ENCODE measurements at places on chromosomes 2 and 18. TPM values are rescaled to one million over a fixed set of nuclear protein-coding genes. Genes with fewer than 3 reads are reported as not detected.
A peak's percentile ranks its signal among the peaks of the same experiment; 100 is the strongest.

AKAIN1 gene
- total RNA-seq, result not detected

DNA sequence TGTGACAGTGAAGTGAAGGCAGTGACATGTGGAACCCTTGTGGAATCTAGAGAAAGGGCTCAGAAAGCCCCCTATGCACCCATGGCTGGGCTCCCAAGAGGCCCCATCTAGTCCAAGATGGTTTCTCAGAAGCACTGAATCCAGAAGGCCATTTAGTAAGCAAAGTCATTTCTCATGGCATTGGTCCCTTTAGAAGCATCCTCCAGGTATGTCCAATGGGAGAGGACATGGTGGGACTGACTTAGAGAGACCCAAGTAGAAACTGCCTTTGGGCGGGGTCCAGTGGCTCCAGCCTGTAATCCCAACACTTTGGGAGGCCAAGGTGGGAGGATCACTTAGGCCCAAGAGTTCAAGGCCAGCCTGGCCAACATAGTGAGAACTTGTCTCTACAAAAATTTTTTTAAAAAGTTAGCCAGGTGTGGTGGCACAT, 72.5 kb upstream of the RMDN2 start:
- no peak for DNase-seq

GRCh38 chr2:66031236-66031635, 403.7 kb upstream of the MEIS1 start:
- DNase-seq, result no peak

DNA sequence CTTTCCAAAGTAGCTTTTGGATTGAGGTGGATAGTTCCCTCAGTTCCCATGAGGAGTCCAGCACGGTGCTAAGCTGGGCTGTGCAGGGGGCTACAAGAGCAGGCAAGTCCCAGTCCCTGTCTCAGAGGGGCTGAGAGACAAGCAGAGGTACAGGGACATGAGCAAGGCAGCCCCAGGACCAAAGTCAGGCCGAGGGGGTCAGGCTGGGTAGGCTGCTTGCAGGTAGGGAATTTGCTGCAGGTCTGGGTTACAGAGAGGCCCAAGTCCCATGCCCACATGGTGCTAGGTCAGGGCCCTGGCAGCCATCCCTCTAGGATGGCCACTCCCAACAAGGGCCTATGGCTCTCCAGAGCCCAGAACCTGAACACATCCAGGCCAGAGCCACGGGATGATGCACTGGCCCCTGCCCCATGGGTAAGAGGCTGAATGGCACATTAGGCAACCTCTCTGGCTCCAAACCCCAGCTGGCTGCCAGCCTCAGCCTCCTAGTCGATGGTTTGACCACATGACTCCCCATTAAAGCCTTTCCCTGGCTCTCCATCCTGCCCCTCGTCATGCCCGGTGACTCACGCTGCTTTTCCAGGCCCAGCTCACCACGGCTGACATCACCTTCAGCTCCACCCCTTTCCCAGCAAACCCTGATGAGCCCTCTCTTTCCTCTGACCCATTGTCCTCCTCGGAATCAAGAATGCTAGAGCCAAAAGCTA, 83.7 kb downstream of the SDC1 start:
- DNase-seq, result peak; percentile 78

DNA sequence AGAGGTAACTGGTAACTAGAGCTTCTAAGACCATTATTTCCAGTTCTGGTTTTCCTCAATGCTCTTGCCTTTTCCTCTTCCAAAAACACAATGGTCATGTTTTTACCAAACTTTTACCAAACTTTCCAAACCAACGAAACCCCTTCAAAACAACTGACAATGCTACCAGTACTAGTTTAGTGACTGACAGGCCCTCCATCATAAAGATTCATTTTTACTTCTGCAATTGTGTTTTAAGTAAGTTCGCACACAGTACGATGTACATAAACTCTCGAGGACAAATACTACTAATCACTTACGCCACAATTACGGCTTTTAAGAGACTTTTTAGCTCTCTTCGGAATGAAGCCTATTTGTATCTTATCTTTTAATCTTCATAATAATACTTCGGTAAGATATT, 900 bp downstream of the C18orf32 start:
- DNase-seq, result no peak

- no peak for DNase-seq
These were observed 22.3 kb upstream of the ORC2 start for GRCh38 chr2:200985799-200986198.

NDUFV2 gene
- total RNA-seq, result 440 TPM

TANK gene
- total RNA-seq, result 58.5 TPM

- DNase-seq, result no peak
These were observed 207.4 kb downstream of the NCKAP5 start for GRCh38 chr2:133360882-133361281.

SKA1 gene
- total RNA-seq, result 0.42 TPM

GRCh38 chr2:30332791-30333453, 101.6 kb downstream of the LBH start:
- DNase-seq, result no peak

Measured in heart left ventricle (tissue), 16 donors.